OCI-M1 (cell line): ENCODE measurements at places on chromosomes 5 and 9.

- DNase-seq = no peak
Observed at GRCh38 chr5:174581479-174581878, 142.9 kb upstream of the MSX2 start.

DNA sequence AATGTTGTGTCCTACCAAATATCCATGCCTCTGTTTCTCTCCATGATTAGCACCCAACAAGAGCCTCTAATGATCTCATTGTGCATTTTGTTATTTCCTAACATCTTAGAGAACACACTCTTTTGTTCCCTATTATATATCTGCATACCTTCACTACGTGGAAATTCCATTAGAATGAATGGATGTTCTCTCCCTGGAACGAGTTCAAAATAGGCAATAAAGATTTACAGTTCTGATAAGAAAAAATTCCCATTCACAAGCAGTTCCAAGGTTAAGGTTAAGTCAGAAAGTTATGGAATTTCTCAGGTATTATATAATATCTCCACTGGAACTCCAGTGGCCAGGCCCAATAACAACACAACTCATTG, 83.7 kb downstream of the TRPM6 start:
- DNase-seq = no peak

DNA sequence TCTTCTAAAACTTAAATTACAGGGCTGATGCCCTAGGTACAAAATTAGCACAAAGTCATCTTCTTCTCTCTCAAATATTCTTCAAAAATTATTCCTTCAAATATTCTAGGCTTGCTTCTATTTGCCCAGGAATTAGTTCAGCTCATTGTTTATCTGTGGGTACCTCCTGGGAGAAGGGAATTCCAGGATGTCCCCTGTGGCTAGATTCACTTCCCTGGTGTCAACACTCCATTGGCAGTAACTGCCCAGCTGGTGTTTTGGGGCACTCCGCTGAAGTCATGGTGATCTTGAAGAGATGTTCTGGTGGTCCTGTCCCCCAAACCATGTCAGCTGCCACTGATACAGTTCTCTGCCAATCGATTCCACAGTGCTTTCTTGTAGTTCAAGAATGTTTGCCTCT, 26.2 kb upstream of the TGFBR1 start:
- no peak for DNase-seq

DNA sequence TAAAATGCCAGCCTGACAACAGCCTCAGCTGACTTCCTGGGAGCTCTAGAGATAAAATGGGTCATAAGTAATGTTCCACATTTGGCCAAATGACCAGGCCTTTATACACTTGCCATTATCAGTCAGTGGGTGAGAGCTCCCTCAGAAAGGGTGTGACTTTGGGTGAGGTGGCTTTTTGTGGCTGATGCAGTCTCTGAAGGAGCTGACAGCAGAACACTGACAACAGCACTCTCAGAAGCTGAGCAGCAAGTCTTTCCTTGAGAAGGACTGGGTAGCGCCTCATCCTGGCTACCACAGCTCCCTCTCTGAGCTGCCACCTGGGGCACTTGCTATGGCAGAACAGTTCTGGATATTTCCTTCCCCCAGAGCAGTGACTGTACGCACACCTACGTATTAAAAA, 22.0 kb upstream of the GNAQ start:
- peak; percentile 5 for DNase-seq

DNA sequence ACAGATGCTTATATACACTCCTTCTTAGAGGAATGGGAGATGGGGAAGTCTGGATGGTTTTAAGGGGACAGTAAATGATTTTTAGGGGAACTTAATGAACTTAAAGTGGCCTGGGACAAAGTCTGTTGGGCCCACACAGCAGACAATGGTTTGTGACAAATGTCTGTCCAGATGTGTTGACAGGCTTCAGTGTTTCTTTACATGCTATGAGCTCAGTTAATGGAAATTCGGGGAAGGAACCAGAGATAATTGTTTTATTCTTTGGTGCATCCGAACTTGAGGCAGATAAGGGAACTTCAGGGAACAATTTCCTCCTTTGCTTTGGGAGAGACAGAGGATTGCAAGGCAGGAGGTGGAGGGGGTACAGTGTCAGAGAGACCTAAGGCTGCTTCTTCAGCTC, 52.3 kb downstream of the NFIB start:
- no peak for DNase-seq

GRCh38 chr5:170660531-170660930, 123.0 kb upstream of the GABRP start:
- no peak for DNase-seq

DNA sequence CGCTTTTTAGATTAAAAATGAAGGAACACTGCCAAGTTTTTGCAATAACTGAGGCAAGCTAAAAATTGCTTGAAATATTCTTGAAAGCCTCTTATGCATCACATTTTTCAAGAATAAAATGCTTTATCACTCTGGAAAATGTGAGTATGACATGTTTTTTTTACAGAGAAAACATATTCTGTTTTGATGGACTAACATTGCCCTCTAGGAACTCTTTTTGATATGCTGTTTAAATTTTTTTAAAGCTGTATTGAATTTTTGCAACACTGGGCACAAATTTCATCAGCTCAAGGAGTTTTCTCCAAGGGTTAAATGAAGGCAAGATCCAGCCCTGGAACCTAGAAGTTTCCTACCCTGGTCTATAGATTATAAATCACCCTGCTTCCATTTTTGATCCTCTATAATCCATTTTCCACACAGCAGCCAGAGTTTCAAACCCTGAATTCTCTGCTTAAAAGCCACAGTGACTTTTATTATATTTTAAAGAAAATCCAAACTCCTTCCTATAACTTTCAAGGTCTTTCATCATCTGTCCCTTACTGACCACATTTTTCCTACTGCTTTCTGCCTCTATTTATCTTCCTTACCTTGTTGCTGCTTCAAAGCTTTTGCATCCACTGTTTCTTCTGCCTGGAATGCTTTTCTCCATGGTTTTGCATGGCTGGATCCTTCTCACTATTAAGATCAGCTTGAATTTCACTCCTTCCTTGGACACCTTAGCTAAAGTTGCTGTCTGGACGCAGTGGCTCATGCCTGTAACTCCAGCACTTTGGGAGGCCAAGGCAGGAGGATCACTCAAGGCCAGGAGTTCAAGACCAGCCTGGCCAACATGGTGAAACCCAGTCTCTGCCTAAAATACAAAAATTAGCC, 60.9 kb downstream of the IL31RA start:
- DNase-seq = peak; percentile 75

GRCh38 chr5:81202655-81203054, 30.5 kb upstream of the CKMT2 start:
- DNase-seq = no peak

DNA sequence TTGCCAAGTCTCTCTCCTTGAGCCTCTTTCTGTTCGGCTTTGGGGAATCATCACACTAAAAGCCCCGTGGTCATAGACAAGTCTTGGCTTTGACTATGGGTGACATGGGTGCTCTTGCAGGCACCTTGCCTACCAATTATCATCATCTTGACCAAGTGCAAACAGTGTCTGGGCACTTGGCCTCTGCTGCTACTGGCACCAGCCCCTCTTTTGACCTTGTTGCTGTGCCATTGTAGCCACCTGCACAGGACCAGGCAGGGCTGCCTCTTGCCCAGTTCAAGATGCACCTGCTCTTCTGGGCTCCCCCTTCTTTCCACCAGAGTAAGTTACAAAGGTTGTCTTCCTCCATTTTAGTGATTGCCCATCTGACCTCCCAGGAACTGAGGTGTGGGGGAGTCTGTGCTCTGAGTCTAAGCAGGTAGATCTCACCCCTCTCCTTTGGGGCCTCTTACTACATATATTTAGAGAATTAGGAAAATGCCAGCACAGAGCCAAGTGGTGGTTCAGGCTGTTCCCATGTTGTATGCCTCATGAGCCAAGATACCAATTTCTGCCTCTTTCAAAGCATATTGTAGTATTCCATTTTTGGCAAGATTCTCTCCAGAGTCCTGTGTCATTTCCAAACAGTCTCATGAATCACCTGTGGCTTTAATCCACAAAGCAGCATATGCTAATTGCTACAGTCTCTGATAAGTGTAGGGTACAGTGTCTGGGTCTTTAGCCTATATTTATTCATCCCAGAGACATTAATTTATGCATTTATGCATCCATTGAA, 142.9 kb upstream of the DAP start:
- no peak for DNase-seq

DNA sequence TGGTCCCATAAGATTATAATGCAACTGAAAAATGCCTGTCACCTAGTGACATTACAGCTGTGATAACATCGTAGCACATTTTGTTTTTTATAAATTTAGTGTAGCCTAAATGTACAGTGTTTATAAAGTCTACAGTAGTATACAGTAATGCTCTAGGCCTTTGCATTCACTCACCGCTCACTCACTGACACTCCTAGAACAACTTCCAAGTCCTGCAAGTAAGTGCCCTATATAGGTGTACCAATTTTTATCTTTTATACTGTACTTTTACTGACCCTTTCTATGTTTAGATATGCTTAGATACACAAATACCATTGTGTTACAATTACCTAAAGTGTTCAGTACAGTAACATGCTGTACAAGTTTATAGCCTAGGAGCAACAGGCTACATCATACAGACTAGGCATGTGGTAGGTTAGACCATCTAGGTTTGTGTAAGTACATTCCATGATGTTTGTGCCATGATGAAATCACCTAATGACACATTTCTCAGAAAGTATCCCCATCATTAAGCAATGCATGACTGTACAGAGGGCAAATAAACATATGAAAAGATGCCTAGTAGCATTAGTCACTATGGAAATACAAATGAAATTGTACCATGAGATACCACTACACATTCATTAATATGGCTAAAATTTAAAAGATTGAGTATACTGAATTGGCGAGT, 127.6 kb downstream of the TRPM6 start:
- DNase-seq = no peak

DNA sequence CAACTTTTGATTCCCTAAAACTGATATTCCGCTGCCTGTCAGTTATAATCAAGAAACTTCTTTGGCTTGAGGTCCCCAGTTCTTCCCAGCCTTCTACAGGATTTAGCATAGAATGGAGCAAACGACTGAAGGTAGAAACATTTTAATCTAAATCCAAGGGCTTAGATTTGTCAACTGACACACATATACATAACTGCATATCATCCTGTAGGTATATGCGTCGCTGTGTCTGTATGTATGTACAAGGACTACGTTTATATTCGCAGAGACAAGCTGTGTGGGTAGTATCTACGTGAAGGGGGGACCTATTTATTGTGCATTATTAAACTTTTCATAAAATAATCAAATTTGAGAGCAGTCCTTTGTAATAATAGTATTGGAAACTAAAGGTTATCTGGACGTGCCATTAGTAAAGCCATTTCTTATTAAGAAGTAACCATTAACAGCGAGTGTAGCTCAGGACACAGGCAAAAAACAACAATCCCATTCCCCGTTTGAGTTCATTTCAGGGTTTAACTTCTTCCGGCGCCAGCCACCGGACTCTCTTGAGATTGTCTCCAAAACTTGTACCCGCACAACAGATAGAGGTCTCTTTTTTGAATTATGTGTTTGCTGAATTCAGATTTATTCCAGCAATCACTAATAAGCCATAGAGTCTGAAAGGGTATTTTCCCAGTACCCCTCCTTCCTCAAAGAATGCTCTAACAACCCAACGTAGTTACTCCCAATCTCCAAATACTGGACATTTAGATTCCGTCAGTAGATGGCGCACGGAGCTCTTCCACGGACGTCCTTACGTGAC, 2.1 kb upstream of the MLLT3 start:
- DNase-seq = peak; percentile 88

GRCh38 chr5:67047160-67047559, 149.4 kb downstream of the CD180 start:
- DNase-seq = peak; percentile 21

GRCh38 chr5:134456825-134457224, 45.1 kb upstream of the CDKN2AIPNL start:
- no peak for DNase-seq

GRCh38 chr5:93582677-93583438, at the start of gene NR2F1:
Gene NR2F1 (plus strand): TSS chr5:93583222. CDS start chr5:93585024, 1,802 bp downstream.
- peak; percentile 99 for DNase-seq

DNA sequence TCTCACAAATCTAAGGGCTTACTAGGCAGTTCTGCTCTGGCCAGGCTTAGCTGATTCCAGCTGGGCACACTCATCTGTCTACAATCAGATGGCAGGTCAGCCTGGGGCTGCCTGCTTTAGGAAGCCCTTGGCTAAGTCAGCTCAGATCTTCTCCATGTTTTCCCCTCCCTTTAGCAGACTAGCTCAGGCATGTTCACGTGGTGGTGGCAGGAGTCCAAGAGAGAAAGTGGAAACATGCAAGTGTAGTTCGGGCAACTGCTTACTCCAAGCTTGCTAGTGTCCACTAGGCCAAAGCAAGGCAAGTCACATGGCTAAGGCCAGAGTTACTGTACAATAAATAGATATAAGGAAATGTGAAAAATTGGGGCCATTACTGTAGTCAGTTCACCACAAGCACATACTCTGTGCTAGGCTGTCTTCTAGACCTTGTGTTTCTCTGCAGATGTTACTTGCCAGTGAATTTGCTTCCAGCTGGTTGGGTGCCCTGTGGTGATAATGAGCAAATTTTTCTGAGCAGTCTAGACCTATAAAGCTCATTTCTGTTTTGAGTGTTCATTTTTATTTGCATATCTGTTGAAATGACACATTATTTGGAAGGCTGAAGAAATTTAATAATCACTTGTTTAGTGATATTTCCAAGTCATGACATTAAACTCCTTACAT, 38.3 kb downstream of the RECK start:
- DNase-seq = peak; percentile 70

GRCh38 chr5:121285801-121286521, 565.7 kb upstream of the FTMT start:
- no peak for DNase-seq

- no peak for DNase-seq
Observed at GRCh38 chr9:99366621-99367020, 144.5 kb downstream of the SEC61B start.

DNA sequence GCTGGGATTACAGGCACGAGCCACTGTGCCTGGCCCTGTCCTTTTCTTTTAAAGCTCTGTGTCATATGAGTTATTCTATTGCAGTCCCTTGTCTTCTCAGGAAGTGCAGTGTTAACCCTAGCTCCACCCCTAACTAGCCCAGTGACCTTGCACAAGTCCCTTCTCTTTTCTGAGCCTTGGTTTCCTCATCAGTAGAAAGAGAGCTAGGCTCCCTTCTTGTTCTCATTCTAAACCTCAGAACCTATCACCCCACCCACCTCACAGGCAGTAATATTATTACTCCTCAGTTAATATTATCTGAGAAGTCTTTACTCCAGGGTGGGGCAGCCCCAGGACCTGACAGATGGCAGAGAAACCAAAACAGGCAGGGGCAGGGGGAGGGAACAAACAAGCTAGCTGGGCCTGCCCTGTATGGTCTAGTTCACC, 7.2 kb downstream of the CYFIP2 start:
- DNase-seq = peak; percentile 39

DNA sequence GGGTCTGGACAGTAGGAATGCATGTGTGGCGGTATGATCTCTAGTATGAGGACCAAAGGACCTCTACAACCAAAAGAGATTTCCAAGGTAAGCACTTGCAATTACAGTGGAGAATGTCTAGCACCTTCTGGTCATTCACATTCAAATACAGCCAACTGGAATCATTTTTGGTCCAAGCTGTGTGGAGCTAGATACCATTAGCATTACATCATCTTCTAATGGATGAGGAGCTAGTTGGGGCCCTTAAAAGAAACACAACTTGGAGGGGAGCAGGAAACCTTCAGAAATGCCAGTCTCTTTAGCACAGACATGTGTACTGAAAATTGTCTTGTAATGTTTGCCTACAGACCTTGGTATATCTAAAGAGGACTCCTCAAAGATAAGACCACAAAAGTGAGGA, 244.7 kb downstream of the BNC2 start:
- DNase-seq = no peak
